Stimulated activated CD4-positive, alpha-beta T cell treated with anti-CD3 and anti-CD28 coated beads, Interleukin-1b, Interleukin-23, amount 100 ng/mL, for 4 hours (primary cell): ENCODE measurements at places on chromosomes 5 and 9.

DNA sequence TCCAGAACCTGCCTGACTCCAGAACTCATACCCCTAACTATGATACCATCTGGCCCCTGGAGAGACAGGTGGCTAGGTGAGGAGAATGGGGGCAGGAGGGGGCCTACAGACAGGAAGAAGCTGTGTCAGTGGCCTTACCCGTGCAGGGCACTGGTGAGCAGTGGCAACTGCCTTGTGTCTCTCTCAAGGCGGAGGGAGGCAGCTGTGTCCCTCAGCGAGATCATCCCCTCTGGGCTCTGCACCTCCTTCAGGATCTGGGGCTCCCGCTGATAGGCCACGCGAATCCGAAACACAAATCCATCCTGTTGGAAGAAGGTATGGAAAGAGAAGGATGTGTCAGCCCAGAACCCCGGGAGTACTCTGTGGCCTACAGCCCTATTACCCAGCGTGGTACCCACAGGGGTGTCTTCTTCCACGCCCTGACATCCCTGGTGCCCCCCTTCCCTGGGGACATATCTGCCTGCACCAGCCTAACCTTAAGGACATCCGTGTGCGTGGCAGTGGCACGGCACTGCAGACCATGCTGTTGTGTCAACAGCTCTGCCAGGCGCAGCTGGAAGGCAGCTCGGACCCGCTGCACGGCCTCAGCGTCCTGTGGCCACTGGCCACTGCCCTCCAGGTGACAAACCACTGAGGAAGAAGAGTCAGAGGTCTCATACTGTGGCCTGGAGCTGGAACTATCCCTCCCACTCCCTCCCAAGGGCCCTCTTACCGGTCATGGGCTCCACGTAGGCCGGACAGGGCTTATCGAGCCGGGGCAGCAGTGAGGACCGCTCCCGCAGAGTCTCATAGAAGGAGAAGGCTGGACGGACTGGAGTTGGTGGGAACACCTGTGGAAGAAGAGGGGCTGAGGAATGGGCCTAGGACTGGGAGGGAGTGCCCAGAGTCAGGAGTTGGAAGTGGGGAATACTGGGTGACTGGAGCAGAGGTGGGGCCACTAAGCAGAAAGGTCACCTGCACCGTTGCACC lies 7.8 kb downstream of the NOL6 start:
- no peak for DNase-seq

- no peak for DNase-seq
Measured at GRCh38 chr9:17863924-17864323, 285.1 kb downstream of the SH3GL2 start.

- no peak for DNase-seq
Measured at GRCh38 chr5:169655353-169655752, 18.3 kb downstream of the DOCK2 start.

DNA sequence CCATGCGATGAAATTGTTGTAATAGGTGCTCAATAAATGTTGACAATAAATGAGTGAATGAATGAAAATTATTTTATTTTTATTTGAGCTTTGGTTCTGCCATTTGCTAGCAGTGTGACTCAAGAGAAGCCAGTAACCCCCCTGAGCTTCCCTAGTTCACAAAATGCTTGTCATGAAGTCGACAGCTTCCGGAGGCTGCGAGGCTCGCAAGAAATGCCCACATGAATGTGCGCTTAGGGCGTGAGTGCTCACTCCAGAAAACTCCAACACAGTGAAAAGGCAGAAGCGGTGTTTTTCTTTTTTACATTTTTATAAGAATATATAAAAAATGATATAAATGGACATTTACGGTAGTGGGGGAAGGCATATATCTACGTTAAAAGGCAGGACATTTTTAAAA lies 26.5 kb downstream of the CDKN2A start:
- no peak for DNase-seq

- DNase-seq: no peak
Measured at GRCh38 chr9:112002131-112002846, 105.7 kb downstream of the UGCG start.

DNA sequence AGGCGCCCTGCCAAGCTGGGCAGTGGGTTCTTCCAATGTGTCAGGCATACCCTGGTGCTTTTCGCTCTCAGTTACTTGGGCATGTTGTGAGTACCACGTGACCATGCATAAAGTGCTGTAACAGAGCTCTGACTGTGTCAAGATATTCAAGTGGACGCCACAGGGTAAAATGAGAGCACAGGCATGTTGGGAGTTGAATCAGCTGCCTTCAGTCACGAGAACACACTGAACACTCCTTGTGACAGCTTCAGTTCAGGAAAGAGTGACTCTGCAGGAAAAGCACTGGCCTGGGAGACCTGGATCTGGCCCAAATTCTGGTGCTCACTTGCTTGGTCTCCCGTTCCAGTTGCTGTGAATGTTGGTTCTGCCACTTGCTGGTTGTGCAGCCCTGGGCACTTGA lies 5.1 kb downstream of the MLANA start:
- DNase-seq: no peak
